ENCODE measurements at places on chromosomes 16 and 17.

DNA sequence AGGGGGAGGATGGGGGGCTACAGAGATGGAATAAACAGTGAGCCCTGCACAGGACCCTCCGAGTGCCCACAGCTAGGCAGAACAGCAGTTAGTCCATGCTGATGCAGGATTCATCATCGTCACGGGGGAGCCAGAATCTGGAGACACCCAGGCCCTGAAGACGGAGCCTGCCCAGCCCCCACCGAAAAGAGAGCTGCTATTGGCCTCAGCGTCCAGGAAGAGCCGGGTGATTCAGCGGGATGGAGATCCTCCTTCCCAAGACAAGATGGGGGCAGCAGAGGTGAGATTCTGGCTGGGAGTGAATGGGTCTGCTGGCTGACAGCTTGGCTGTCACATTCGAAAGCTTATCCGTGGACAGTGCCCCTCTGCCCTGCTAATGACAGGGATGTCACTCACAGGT, 133.6 kb upstream of the CRHR1 start:
- DNase-seq, result no peak

DNA sequence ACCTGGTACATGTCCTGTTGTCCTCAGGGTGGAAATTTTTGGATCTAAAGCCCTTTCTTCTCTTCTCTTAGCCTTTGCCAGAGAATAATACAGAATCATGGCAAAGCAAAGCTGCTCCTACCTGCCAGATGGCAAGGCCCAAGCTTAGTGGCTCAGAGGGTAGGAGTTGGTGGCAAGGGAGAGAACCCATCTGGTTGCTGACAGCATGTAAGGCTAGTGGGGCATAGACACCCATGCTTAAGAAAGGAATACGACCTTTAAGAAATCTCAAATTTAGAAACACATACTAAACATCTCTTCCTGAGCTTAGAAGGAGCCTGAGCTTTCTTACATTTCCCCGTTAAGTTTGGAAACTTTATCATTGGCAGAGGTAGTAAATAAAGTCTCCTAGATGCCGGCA, 395.0 kb upstream of the SOX9 start:
- DNase-seq, result no peak

GRCh38 chr16:53809088-53809932, 105.4 kb downstream of the FTO start:
- DNase-seq, result no peak

DNA sequence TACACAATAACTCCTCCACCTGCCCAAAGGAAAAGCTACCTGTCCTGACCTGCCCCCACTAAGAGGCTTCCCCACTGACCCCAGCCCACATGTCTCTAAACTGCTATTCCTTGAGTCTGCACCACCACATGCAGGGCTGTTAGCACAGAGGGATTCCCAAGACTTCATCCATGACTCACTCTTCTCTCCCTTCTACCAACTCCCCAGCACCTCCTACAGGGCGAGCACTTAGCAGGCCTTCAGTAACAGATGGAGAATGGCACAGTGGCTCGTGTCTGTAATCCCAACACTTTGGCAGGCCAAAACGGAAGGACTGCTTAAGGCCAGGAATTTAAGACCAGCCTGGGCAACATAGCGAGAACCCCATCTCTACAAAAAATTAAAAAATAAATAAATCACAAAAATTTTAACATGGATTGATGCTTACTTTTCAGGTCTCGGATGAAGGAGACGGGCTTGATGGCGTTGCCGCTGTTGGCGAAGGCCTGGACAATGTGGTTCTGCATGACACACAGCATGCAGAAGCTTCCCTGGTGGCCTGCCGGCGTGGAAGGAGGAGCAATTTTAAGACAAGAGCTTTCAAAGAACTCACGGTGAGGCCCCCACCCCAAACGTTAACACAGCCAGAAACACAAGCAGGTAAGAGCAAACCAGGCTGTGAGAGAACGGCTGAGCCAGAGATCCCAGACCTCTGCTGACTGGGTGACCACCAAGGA, 12.0 kb downstream of the USP36 start:
- DNase-seq, result no peak

DNA sequence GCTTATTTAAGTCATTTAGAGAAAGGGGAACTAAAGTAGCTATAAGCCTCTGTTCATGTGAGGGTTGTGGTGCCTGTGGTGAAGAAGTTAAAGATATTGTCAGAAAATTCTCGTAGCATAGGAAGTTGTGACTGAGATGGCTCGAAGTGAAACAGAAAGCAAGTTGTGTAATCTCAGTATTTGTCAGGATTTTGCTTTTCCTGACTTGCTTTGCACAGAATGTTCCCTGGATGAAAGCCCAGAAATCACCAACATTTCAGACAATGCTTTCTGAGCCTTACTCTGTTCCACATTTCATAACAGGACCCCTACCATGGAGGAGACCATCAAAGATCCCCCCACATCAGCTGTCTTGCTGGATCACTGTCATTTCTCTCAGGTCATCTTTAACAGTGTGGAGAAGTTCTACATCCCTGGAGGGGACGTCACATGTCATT, 10.6 kb downstream of the CALCOCO2 start:
- no peak for DNase-seq
